ENCODE measurements at places on chromosomes 3 and 15. TPM values are rescaled to one million over a fixed set of nuclear protein-coding genes. Genes with fewer than 3 reads are reported as not detected.

GRCh38 chr15:62047282-62047827, 12.9 kb downstream of the VPS13C start:
- no peak for DNase-seq

DNA sequence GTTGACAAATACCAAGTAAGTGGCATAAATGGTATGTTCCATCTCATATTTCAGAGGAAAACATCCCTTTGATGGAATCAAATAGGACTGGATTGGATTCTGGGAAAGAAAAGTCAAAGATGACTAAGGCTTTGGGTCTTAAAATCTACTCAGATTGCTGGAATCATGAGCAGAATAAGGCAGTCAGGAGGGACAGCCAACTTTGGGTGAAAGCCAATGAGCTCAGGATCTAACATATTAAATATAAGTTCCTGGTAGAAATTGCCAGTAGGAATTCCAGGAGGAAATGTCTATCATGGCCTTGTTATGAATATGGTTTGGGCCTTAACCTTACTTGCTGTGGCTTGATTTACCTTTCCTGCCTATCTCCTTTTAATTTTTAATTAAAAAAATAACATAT, 55.3 kb downstream of the ISL2 start:
- no peak for DNase-seq

GRCh38 chr15:41993472-41994170, 21.3 kb upstream of the EHD4 start:
- no peak for DNase-seq

GRCh38 chr15:92071045-92071634, 217.6 kb downstream of the SLCO3A1 start:
- DNase-seq: no peak

- DNase-seq: no peak
These were observed 22.7 kb upstream of the ALCAM start for GRCh38 chr3:105343991-105344390.

DNA sequence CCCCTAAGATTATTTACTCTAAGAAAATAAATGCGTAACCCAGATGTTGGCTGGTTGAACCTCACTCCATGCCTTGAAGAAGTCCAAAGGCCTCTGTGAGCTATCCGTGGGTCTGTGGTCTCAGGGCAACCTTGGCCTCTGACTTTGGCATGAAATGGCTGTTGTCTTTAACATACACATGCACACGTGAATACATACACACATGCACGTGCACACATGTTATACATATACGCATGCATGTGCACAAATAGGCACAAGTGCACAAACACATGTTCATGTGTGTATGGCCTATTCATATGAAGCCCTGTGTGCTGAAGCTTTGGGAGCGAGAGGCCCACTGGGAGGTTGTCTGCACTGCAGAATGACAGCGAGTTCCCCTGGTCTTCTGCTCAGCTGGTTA, 50.8 kb downstream of the KLF15 start:
- no peak for DNase-seq

DNA sequence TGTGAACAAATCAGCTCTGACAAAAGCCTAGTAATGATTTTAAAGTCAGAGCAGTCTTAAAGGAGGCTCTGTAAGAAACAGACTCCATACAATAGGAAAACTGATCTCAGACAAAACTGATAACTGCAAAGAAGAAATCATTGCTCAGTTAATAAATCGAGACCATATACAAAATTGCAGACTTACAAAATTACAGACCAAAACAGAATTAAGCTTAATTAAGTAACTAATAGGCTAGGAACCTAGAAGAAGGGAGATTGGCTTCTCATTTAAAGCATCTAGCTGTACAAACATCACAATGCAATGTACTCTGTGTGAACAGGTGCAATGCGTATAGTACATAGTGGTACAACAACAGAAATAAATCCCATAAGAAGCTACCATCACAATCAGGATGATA, 46.3 kb downstream of the ZBTB20 start:
- DNase-seq: no peak

DNA sequence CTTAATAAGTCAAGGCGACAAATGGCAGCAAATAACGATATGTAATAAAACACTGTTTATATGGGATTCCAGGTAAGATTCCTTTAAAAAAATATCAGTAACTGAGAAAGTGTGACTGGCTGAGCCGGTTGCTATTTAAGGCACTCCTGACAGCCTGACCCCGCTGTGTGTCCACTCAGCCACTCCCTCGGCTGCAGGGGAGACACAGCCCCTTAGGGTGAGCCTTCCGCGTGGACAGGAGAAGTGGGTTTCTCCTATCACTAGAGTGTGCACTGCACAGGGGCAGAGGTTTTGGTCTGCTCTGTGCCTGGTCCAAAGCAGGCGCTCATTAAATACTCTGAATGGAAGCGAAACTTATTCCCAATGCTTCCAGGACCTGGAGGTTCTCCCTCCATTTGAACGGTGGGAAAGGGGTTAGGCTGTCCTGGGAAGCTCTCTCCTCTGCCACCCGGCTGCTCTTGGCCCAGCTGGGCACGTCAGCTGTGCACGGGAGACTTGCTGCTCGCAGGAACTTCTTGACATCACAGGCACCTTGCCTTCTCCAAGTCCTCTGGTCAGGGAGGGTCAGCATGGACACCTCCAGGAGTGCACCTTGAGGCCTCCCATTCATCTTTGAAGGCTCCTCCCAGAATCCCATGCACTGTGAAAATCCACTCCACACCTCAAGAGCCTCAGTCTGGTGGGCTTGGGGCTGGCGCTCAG, 43.3 kb upstream of the SLCO2A1 start:
- no peak for DNase-seq

DNA sequence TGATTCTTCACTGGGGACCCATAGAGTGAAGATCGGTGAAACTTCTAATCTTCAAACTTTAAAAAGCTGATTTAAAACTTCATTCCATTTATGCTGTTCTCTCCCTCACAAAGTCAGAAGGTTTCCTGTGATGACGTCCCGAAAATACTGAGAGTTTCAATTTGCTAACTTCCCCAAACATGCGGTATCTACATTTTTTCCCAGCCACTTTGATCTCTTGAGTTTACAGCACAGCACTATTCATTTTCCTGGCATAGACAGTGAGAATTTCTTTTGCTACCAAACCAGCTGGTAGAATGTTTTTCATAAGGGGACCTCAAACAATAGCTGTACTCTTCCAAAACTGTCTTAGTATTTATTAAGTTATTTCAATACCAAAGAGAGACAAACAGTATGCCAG, 156.8 kb downstream of the LSAMP start:
- DNase-seq: no peak

DNA sequence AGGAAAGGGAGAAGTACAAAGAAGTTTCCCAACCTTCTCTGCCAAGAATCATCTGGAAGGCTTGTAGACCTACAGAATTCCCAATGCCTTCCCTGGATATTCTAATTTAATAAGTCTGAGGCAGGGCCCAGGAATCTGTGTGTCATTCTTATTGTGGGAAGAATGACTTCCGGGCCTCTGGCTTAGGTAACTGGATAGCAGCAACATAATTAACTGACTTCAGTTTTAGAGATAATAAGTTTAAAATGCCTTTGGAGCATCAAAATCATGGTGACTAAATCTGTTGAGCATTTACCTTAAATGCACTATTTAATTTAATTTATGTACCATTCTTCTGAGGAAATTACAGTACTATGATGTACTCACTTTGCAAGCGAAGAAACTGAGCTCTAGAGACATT, 44.3 kb upstream of the TM4SF1 start:
- no peak for DNase-seq

GRCh38 chr15:68587769-68588385, 9.1 kb downstream of the CORO2B start:
- no peak for DNase-seq

GRCh38 chr3:72442759-72443158, 405.5 kb downstream of the SHQ1 start:
- no peak for DNase-seq

DNA sequence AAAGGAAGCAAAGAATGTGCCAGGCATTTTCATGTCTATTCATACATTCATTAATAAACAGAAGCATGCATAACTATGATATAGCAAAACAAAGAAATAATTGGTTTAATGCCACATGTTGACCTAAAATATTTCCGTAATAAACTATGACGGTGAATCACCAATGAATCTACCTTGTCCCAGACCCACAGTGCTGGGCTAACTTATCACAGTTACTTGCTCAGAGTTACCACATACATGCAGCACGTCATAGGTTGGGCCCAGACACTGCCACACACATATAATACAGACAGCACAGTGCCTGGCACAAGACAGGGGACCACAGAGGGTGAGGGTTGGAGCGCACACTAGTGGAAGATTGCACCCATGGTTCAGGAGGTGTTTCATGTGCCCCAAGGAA, 86.9 kb downstream of the ATP1B3 start:
- no peak for DNase-seq

DNA sequence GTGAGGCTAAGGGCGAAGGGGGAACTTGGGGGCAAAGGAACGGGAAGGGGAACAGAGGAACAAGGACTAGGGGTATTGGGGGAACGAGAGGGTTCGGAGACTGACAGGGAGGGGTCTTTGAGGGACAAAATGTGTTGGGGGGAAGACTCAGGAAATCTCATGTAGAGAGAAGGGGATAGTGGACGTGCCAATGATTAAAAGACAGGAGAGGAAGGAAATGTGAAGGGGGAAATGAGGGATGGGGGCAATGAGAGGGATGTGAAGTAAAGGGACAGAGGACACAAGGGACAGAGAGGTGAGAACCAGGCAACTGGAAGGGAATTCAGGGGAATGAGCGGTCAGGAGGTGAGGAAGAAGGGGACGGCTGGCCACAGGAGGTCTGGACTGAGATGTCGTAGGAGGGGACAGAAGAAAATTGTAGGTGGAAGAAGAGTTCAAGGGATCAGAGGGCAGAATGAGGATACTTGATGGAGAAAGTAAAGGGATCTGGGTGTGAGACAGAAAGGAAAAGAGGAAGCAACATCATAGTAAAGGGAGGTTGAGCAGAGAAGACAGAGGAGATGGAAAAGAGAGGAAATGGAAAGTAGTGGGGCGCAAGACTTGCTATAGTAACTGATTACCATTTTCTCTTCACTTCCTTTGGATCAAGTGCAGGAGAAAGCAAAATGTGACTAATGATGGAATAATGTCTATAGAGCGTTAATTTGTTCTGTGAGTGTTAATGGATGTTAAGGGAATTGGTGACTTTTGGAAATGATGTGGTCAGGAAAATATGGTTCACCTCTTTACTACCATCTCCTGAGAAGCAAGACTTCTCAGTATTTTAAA, 749 bp downstream of the RAB8B start:
- no peak for DNase-seq

DNA sequence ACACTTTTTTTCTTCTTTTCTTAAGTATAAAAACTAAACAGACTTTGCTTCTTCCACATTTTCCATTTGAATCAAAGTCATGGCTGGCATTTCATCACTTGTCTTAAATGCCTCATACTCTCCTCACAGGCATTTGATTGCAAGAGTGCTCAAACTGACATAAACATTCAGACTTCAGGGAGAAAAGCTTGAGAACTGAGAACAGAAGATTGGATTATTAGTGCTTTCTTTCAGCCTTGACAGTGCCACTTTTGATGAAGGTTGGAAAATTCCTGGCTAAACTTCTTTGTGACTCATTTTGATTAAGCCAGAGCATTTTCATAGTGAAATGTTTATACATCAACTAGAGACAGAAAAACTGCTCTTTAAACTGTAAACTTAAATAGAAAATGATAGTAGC, 544.4 kb downstream of the DIPK2A start:
- no peak for DNase-seq

- DNase-seq: no peak
These were observed 27.4 kb downstream of the IDH2 start for GRCh38 chr15:90074916-90075315.

DNA sequence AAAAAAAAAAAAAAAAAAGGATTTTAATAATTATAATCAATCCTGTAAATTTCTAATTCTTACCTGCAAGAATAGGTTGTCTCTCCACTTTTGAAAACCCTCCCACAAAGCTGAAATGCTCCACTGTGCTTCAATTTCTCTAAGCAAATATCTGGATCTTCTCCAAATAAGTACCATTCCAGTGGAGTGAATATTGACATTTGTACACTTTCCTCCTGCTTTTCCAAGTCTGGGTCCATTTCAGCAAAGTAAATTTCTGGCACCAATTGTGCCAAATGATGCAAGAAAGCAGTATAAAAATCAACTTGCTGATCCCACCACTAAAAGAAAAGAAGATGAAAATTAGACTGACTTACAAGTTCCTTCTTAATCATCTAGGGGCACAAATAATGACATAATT, 19.9 kb downstream of the UBR1 start:
- no peak for DNase-seq

- peak; percentile 95 for DNase-seq
These were observed 157.3 kb upstream of the BHLHE40 start for GRCh38 chr3:4821975-4822374.

GRCh38 chr15:65189102-65189740, 4.1 kb upstream of the CLPX start:
- no peak for DNase-seq

DNA sequence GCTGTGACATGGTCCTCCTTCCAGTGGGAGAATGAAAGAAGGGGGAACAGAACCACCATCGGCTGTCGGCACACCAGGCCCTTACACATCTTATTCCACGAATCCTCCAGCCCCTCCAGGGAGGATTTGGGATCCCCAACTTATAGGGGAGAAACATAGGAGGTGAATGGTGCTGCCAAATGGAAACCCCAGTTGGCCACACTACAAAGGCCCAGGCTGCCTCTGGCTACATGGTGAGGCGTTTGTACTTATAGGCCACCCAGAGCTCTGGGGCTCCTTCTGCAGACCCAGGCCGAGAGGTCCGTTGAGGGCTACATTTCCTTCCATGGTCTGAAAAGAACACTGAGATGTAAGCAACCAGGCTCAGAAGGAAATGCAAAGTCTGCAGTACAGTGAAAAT, 12.0 kb downstream of the AMOTL2 start:
- no peak for DNase-seq

DNA sequence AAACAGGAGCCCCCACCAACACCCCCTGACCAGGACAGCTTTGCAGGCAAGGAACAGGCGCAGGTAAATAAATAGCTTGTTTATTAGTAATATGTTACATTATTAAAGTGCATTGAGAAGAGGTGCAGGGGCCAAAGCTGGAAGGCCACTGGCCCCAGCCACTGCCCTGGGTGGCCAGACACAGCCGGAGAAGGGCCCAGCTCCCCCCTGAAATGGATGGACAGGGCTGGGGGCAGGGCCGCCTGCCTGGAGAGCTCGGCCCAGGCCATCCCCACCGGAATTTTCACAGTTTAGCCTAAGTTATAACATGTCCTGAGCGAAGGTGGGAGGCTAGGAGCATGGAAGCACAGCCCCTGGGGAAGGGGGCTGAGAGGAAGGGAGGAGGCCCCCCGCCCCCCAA, 24.5 kb downstream of the SEMA7A start:
- no peak for DNase-seq

- no peak for DNase-seq
These were observed 104.0 kb upstream of the TBC1D5 start for GRCh38 chr3:17846466-17846865.

Gene MYZAP
- not detected for total RNA-seq

Gene CADPS
- not detected for total RNA-seq

Gene SLC2A2
- not detected for total RNA-seq

Gene PTX3
- 0.40 TPM for total RNA-seq

Gene TNFAIP8L3
- total RNA-seq: not detected

Gene MUC4
- 1.7 TPM for total RNA-seq

Gene CHRNB4
- total RNA-seq: not detected

Gene GCSAM
- 3.0 TPM for total RNA-seq
